ENCODE measurements at places on chromosomes 12 and 14.
A peak's percentile ranks its signal among the peaks of the same experiment; 100 is the strongest.

GRCh38 chr12:43294916-43295315 lies 257.1 kb downstream of the ADAMTS20 start:
- DNase-seq = no peak

DNA sequence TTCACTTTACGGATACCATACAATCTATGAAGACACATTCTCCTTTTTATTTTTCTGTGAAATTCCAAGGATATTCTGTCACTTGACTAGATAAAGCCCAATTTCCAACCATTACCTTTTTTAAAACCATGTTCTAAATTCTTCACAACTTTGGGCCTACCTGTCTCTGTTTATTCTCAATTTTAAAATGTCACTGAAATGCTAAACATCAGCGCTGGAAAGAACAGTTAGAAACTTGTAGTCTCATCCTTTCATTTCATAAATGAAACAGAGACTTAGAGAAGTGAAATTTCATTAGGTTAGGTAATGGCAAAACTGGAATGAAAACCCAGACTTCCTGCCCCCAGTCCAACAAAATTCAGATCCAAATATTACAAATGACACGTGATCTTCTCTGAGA lies 396.2 kb downstream of the CCDC91 start:
- no peak for DNase-seq

DNA sequence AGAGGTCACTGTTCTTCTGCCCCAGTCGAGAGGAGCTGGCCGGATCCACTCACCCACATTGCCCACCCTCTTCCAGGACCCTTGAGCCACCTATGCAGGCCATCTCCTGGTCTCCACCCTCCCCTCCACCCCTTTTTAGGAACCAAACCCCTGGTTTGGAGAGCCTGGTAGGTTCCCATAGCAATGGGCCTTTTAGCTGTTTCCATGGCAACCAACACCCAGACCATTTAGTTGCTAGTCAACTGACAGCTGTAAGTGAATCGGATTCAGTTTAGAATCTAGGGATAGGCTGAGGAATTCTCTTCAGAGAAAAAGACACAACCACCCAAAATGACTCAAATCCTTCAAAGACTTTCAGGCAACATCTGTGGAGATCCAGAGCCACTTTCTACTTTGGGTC lies 16.5 kb downstream of the NPC2 start:
- DNase-seq = no peak

- DNase-seq = peak; percentile 35
Measured at GRCh38 chr14:68961781-68962584, 17.1 kb downstream of the ACTN1 start.

- DNase-seq = no peak
Measured at GRCh38 chr14:56199095-56199981, 81.1 kb downstream of the PELI2 start.

DNA sequence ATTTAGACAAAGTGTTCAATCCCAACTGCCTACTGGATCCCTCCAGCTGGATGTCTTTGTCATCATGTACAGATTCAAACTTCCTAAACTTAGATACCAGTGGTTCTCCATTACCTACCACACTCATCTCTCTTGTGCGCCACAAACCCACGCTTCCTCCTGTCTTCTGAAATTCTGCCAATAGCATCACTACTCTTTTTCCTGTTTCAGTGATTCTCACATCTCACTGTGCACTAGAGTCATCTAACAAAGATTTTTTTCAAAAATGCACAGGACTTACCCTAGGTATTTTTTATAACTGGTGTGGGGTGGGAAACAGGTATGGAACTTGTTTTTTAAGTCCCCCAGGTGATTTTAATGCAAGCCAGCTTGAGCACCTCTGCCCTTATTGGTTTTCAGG lies 5.9 kb downstream of the PSMB5 start:
- no peak for DNase-seq

- no peak for DNase-seq
Measured at GRCh38 chr12:111361717-111362576, 6.9 kb downstream of the PHETA1 start.

DNA sequence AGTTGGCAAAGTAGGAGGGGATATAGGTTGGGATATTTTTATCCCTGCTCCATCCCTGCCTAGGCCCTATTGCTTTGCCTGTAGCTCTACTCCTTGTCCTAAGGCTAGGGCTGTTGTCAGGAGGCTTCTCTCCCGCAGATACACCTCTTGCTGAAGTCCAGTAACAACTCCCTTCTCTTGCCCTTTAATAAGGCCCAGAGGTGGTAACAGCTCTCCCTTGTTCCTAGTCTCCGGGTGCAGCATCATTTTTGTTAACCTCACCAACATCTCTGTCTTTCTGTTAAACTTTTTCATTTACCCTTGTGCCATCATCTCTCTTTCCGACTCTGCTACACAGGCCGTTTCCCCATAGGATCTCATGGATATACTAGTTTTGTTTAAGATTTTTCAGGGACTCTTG lies 6.3 kb downstream of the ASCL1 start:
- no peak for DNase-seq

- peak; percentile 7 for DNase-seq
Measured at GRCh38 chr12:68899251-68899771, 33.7 kb downstream of the CPM start.

- DNase-seq = no peak
Measured at GRCh38 chr14:53060046-53060445, 93.1 kb downstream of the DDHD1 start.

DNA sequence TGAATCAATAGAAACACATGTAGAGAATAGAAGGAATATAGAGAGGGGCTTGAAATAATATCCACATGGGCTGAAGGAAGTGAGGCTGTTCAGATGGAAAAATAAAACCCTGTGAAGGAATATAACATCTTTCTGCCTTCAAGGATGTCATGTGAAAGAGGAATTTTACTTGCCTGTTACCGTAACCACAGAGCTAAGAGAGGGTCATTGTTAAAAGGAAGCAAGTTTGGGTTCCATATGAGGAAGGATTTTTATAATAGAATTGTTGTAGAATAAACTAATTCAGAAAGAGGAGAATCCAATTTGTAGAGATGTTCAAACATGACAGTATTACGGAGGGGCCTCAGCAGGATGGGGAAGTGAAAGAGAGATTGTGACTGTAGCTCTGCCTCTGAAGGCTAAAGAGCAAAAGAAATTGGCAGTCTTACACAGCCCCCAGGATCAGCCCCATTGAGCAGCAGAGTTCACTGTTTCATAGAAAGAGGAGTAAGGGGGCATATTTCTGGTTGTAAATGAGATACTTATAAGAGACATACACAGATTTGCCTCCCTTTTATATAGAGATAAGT lies 41.8 kb upstream of the PTPRR start:
- no peak for DNase-seq
